ENCODE measurements at places on chromosomes 1 and 21.

DNA sequence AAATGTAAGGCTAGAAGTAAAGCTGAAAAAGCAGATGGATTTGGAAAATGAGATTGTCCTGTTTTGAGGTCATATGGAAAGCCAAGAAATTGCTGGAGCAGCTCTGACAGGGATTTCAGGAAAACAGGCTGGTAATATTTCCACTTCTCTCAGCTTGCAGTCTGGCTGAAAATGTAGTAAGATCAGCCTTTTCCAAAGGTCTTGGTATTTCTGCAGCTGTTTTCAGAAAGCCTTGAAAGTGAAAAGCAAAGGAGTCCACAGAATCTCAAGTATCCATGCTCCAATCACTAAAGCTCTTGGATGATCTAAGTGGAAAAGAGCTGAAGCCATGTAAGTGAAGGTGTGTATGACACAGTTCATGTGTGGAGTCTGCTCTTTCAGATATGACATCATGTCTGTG lies 41.6 kb upstream of the APOBEC4 start:
- DNase-seq = no peak

- peak; percentile 86 for DNase-seq
These were observed 25.1 kb upstream of the RUNX3 start for GRCh38 chr1:24955161-24955560.

DNA sequence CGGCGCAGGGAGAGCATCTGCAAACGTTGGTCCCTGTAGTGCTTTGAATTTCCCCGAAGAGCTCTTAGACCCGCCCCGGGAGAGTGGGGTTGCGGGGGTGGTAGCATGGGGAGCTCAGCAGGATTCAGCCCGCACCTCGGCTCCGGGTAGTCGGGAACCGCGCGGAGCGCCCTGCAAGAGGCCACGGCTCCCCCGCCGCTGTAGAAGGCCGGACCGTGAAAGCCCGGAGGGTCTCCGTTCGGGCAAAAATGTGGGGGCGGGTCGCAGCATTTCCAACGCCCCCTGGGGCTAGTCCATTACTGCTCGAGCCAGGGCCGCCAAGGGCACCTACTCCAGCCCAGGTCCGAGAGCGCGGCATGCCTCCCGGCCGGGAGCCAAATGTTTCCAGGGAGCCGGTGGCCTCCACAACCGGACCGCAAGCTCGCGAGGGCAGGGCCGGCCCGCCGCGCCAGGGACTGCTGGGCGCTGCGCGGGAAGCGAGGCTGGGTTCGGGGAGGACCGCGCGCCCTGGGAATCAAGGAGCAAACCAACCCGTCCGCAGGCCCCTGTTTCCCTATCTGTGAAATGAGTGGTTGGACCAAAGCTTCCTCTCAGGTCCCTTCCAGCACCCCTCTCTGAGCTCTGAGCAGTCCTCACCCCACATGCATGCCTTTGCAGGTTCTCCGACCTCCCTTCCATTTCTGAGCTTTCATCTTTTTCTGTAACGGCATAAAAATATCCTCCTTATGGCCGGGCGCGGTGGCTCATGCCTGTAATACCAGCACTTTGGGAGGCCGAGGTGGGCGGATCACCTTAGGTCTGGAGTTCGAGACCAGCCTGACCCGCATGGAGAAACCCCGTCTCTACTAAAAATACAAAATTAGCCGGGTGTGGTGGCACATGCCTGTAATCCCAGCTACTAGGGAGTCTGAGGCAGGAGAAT lies 775 bp upstream of the TMEM63A start:
- peak; percentile 35 for DNase-seq

DNA sequence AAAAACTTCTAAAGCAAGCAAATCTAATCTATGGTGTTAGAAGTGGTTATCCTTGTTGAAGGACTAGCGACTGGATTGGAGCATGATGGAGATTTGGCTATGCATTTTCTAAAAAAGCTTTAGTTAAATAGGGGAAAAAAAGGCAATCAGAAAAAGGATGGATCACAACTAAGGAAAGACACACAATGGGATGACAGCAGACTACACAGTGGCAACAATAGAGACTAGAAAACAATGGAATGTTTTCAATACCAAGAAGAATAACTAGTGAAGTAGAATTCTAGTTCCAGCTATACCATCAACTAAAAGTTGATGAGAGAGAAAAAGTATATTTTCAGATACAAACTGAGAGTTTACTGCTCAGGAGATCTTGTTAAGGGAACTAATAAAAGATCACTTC lies 605.8 kb downstream of the PTPRU start:
- DNase-seq = no peak

Measured in stimulated activated CD4-positive, alpha-beta T cell treated with anti-CD3 and anti-CD28 coated beads, Interleukin-1b, Interleukin-23, amount 100 ng/mL, for 48 hours (primary cell).